RWPE2 (cell line): ENCODE measurements at places on chromosomes 13 and 19.

GRCh38 chr19:19677579-19677978 lies 8.9 kb downstream of the ZNF101 start:
- no peak for DNase-seq

DNA sequence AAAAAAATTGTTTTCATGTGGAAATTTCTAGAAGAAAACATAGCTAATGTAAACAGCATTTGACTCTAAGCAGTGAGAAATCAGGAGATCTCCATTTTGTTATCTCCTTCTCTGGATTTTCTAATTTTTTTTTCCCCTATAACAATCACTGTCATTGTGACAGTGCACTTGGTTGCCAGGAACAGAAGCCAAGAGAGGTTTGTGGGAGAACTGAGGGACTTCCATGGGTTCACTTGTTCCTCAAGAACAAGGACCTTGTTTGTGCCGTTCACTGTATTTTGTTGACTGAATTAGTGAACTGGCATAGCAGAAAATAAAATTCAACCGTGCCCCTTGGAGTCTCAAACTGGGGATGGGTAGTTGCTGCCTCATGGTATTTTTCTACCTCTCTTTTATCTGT lies 17.1 kb downstream of the SHISA7 start:
- no peak for DNase-seq

- no peak for DNase-seq
These were observed 2.2 kb upstream of the COLGALT1 start for GRCh38 chr19:17553256-17553655.

GRCh38 chr13:105616333-105617075 lies 919.0 kb downstream of the EFNB2 start:
- no peak for DNase-seq

- peak; percentile 62 for DNase-seq
These were observed 641 bp upstream of the SOX21 start for GRCh38 chr13:94712812-94713560.

- no peak for DNase-seq
These were observed 13.7 kb downstream of the WBP4 start for GRCh38 chr13:41075034-41075433.

- peak; percentile 41 for DNase-seq
These were observed 65.3 kb upstream of the MCF2L start for GRCh38 chr13:112903606-112904195.

DNA sequence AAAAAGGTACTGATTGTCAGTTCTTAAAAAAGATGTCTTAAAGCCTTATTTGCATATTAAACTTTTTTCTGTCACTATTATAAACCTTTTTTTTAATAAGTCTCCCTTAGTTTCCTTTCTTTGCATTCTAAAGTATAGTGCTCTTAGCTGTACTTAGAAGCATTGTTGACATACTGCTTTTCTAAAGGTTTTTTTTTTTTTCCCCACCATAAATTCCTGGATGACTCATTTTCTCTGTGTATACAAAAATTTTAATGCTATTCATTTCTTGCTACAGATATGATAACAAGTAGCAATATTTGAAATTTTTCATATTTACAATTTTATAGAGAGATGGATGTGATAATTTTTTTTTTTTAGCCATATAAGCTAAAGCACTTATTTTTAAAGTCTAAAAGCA lies 43.5 kb downstream of the METTL21C start:
- no peak for DNase-seq

- DNase-seq = no peak
These were observed 65.4 kb downstream of the GNG7 start for GRCh38 chr19:2636897-2637683.

DNA sequence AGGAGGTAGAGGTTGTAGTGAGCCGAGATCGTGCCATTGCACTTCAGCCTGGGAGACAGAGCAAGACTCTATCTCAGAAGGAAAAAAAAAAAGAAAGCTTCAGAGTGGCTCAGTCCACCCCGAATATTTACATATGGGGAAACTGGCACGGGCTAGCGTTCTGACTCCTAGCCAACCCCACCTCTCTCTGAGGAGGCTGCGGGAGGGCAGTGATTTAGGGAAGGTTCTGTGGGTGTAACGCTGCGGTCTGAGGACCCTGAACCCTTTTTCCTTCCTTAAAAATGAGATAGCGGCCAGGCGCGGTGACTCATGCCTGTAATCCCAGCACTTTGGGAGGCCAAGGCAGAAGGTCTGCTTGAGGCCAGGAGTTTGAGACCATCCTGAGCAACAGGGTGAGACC lies 5.0 kb downstream of the LRRC25 start:
- DNase-seq = no peak

- no peak for DNase-seq
These were observed 6.0 kb downstream of the SIGLEC11 start for GRCh38 chr19:49954933-49955332.

GRCh38 chr19:58545286-58546018 lies 1.6 kb downstream of the TRIM28 start:
- no peak for DNase-seq

GRCh38 chr19:51311351-51312257 lies at the start of gene IGLON5:
Gene IGLON5, plus strand, starts transcription at chr19:51311644. Its CDS starts 204 bp downstream, at chr19:51311848.
- DNase-seq = no peak

DNA sequence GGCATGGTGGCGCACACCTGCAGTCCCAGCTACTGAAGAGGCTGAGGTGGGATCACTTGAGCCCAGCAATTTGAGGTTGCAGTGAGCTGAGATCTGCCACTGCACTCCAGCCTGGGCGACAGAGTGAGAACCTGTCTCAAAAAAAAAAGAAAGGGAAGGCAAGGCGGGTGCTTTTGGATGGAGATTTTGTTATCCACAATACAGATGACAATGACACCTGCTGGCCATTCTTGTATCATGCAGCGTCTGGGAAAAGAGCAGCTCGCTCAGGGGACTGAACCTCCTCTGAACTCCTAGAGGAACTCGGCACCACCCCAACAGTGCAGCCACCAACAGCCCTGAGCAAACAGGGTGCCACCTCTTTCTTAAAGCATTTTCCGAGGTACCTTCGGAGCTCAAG lies 22.8 kb downstream of the HAUS8 start:
- DNase-seq = no peak

DNA sequence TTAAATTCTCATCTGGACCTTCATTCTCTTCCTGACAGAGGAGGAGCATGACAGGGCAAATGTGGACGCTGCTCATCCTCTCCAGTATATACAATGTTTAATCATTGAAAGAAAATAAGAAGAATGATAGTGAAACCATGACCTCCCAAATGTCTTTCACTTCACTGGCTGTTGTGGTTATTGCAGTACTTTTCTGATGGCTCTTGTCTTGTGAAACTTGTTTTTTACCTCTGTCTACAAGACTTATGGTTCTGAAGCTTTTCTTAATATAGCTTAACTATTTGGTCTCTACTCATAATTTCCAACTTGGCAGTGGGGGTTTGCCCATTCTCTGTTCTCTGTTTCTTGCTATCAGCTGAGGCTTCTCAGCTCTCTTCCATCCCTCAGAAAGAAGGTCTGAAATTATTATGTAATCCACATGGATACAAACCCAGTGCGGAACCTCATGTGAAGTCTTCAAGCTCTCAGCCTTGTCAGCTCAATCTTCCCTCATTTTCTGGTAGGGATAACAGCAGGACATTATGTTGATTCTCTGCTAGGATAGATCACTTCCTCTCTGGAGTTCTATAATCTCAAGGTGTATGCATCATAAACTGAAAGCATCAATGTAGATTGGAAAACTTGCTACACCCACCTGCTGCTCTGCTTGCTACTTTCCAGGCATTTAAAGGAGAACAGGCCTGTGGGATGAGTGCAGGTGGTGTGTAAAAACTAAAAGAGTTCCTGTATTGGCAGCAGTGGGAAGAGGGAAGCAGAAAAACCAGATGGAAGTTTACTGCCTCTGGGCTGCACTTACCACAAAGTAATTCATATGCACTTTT lies 250.3 kb upstream of the HTR2A start:
- no peak for DNase-seq

DNA sequence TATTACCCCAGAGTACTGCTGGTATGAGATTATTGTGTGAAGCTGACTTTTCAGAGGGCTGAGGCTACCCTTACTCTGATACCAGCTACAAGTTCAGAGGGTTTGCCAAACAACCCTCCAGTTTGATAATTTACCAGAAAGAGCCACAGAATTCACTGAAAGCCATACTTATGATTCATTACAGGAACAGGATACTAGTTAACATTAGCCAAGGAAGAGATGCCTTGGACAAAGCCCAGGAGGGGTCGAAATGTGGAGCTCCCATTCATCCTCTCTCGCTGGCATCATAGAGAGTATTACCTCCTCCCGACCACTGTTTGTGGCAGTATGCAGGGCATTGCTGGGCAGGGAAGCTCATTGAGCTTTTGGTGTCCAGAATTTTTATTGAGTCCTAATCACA lies 364.3 kb downstream of the KCNRG start:
- DNase-seq = no peak

DNA sequence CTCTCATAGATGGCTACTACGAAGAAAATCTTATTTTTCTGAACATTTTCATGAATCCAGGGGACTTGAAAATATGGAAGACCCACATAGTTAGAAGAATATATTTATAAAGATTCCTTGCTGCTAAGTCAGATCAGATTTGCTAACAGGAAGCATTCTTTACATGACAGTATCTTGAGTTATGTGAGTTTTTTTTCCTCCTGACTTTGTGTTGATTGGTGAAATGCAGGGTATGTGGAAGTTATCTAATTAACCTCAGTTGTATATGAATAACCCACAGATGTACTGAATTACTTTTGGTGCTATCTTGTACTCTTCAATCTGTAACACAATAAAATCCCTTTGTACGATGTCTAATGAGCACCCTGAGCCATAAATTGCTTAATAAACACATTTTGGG lies 53.8 kb downstream of the ESD start:
- DNase-seq = no peak

DNA sequence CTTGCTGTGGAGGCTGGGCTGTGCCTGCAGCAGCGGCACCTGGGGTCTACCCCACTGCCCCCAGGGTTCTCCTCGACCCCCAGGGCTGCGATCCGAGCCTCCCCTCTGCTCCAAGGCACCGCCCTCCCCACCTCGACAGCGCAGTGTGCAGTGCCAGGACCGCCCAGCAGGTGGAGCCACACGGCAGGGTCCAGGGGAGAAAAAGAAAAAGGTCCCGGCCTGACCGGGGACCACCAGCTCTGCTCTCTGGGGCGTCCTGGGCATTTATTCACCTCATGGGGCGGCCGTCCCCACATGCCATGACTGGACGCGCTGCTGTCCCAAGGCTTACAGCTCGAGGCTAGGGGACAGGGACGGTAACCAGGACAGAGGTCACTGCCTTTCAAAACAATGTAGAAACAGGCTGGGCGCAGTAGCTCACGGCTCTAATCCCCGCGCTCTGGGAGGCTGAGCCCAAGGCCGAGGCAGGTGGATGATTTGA lies 10.6 kb downstream of the REXO1 start:
- no peak for DNase-seq

DNA sequence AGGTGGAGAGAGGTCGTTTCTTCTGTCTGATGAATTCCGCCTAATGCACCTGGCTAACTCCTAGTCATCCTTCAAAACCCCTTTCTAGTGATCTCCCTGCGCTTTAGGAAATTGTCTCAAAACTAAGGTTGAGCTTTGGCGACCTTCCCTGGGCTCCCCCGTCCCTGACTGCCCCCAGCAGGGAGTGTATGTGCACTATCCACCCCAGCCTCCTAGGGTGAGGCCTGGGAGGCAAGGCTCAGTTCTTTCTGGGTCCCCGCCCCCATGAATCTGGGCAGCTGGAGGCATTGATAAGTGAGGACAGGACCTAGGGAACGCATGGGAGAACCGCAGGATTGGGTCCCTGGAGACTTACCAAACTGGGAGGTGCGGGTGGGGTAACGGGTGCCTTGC lies 378 bp downstream of the TLE6 start:
- no peak for DNase-seq

GRCh38 chr13:41179593-41180250 lies 14.6 kb downstream of the KBTBD7 start:
- DNase-seq = no peak

DNA sequence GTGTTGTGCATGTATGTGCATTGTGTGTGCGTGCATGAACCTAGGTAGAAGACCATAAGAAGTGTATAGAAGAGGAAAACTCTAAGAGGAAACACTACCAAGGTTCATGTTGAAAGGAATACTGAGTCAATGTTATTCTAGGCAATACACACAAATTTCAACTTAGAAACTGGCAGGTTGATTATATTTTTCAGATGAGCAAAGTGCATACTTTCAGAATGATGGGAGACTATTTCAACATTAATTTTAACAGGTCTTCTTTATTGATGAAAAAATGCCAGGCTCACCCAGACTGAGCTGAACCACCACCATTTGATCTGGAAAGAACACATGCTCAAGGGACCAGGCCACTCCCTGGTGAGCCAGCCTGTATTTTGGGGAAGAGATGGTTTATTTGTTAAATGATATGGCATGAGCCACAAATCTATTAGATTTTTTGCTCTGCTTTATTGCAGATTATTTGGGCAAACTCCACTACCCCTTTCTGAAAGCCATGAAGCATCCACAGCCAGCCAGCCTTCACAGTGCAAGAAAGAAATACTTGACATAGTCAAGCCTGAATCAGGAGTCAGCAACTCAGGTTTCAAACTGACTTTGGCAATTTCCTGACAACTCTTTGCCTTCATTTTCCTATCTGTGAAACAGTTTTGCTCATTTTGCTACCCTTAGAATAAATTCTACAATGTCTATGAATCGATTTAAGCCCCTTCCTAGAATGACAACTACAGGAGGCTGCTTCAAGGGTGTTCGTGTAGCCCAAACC lies 368.9 kb downstream of the COG6 start:
- DNase-seq = no peak

DNA sequence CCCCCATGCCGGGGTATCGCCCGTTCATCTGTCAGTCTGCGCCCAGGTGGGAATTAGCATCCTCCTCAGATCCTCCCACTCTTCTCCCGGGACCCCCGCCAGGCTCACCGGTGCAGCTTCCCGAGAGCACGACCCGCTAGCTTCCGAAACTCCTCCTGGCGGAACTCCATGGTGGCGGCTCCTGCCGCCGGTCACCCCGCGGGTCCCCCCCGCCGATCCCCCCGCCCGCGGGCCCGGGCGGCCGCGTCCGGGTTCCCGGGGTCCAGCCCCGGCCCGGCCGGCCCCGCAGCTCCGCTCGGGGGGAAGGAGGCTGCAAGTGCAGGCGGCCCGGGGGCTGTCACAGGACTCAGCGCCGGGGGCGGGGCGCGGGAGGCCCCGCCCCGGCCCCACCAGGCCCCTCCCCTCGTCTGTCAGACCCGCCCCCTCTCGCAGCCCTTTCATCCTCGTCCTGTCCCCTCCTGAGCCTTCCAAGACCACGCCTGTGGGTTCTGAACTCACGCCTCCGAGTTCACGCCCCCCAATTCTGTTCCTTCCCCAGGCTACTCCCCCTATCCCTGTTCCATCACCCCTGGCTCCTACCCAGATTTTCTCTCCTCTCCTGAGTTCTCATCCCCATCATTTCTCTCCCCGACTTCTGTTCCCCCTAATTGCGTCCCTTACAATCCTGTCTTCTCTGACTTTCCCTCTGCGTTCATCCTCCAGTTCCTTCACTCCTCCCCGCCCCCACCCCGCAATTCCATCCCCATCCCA lies at the start of gene SLC17A7:
Gene SLC17A7 (minus strand): TSS at position 318 of the 750 bp plus-strand sequence. CDS start 148 bp downstream, at position 170.
- no peak for DNase-seq

DNA sequence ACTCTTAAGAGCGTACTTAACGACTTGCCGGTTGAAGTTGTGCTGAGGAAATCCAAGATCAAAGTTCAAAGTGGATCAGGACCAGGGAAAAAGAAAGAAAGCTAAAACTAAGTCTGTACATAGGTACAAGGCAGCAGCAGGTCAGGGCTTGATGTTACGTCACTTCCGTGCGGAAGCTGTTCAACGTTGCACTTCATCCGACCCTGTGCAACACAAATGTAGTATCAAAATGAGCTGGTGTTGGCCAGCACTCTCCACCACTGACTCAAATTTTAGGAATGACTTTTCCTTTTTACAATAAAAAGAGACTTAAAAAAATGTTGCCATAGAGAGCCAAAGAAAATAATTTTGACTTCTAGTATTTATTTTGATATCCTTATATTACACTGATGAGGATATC lies 1315.4 kb downstream of the EFNB2 start:
- no peak for DNase-seq

GRCh38 chr19:30136611-30137195 lies 194.7 kb downstream of the URI1 start:
- DNase-seq = no peak
